ENCODE measurements at places on chromosomes 2 and 18.

DNA sequence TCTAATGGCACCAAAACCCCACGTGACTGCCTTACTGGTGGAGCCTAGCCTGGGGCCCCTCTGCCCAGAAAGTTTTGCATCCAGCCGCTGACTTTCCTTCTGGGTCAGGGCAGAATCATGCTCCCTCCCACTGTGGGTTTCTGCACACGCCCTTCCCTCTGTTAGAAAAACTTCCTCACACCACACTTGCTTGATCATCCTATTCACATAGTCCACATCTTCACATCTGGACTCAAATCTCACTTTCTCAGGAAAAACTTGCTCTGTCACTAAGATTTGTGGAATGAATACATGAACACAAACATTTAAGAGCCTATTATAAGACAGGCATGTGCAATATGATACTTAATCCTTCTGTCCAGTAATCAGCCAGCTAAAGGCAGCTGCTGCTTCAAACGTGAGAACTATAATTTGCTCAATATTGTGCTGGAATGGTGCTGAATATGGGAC is 274.7 kb downstream of the RND3 start:
- DNase-seq, result no peak

DNA sequence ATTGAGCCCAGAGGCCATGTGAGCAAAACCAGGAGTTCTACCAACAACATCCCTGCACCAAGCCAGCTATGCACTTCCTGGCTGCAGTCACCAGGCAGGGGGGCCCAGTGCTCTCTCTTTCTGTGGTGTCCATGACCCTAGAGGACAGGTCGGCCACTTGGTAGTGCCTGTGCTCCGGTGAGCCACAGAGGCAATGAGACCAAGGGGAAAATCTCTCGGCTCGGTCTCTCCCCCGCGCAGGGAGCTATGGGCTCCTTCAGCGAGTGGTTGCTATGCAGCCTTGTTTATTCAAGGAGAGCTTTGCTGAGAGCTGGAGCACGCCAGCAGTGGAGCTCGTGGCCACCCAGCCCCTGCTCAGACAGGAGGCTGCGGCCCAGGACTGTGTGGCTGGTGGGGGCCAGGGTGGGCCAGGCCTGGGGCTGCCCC is at the start of gene TOGARAM2:
Gene TOGARAM2 (plus strand): TSS at position 283 of the 426 bp plus-strand sequence. CDS start 13,537 bp downstream, outside the sequence.
- DNase-seq, result no peak

DNA sequence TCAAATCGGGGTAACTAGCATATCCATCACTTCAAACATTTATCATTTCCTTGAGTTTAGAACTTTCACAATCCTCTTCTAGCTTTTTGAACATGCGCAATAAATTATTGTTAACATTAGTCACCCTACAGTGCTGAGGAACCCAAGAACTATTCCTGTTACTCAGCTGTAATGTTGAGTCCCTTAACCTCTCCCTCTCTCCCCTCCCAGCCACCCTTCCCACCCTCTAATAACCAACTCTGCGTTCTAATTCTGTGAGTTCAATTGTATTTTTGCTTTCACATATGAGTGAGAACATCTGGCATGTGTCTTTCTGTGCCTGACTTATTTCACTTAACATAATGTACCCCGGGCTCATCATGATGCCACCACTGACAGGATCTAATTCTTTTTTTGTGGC is 78.6 kb upstream of the RANBP2 start:
- DNase-seq, result no peak

GRCh38 chr2:102159295-102159694 is 16.7 kb downstream of the IL1R1 start:
- no peak for DNase-seq

DNA sequence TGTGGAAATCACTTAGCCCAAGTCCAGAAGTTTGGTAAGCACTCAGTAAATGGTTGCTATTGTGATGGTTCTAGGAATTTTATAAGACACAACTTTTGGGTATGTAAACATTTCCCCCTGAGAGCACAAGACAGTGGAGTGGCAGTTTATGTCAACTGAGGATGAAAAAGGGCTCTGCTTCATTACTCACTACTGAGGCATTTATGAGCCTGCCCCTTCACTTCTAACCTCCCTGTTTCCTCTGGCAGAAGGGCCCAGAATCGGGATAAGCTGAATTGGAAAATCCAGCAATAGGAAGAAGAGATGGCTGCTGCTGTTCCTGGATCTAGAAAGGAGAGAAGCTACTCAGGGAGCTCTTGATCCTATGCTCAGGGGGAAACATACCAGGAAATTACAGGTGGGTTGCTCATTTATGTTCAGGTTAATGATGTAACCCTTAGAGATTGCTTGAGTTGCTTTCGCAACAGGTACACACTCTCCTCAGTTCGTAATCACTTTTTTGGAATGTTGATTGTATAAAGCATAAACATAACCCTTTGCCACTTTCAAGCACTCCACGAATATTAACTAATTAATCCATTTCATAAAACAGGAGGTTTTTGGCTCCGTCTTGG is 46.3 kb downstream of the ADCYAP1 start:
- no peak for DNase-seq

GRCh38 chr2:129713337-129713736 is 266.1 kb upstream of the RAB6C start:
- DNase-seq, result no peak

GRCh38 chr2:202450785-202451184 is 74.7 kb downstream of the BMPR2 start:
- DNase-seq, result no peak

DNA sequence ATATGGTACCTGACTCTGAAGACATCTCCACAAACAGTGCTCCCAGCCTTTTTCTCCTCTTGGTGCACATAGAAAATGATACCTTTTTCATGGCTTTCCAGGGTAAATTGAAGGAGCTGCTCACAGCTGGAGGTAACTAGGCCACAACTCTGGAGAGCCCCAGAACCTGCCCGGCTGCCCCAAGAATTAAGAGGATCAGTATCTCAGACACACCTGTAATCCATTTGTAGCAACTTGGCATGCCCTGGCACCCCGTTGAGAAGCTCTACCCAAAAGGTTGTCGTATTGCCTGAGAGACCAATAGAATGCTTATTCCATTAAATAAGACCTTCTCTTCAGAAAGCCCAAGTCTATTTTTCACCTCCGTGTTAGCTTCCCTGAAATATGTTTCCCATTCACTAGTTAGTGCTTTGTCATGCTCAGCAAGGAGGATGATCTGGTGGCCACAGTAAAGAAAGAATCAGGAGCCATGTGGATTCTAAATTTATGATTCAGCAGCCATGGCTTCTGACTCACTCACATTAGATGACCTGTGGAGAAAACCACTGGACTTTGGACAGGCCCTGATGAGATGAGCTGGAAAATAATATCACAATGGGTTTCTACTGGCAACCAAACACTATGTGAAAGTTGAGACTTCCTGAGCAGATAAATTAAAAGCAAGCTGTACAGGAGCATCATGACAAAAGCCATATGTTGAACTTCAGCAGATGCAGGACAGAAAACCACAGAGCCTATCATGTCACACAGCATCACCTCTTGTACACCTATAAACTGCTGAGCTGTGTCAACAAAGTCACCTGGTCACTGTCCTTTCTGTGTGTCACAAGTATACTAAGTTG is 253.3 kb upstream of the OSR1 start:
- DNase-seq, result no peak

DNA sequence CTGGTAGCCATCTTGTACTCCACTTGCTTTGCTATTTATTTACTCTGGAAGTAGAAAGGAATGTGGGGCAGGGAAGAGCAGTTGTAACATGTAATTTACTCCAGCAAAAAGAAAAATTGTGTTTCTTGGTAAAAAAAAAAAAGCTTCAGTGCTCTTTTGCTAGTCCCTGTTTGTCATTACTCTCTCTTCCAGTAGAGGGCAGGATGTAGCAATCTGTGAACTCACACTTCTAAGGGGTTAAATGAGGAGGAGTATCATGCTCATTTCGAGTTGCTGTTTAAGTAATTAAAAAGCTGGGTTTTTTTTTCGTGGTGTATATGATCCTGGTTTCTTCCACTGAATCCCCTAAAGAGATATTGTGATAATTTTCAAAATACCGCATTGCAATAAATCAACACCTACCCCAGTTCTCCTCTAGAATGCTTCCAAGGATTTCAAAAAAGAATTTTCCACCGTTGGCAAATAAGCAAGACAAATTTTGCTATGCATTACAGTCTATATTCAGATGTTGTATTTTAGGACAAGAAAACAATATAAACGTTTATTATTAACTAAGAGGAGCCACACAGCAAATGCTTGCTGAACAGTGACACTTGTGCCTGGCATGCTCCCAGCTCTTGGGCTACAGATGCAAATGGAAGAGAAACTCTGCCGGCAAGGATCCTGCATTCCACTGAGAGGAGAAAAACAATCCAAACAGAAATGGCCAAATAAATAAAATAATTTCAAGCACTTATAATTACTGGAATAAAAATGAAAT is 261.6 kb downstream of the ASXL3 start:
- DNase-seq, result no peak

GRCh38 chr2:1461507-1462390 is 48.5 kb downstream of the TPO start:
- DNase-seq, result no peak

- no peak for DNase-seq
These were observed 31.4 kb upstream of the CHN1 start for GRCh38 chr2:175036582-175037018.

DNA sequence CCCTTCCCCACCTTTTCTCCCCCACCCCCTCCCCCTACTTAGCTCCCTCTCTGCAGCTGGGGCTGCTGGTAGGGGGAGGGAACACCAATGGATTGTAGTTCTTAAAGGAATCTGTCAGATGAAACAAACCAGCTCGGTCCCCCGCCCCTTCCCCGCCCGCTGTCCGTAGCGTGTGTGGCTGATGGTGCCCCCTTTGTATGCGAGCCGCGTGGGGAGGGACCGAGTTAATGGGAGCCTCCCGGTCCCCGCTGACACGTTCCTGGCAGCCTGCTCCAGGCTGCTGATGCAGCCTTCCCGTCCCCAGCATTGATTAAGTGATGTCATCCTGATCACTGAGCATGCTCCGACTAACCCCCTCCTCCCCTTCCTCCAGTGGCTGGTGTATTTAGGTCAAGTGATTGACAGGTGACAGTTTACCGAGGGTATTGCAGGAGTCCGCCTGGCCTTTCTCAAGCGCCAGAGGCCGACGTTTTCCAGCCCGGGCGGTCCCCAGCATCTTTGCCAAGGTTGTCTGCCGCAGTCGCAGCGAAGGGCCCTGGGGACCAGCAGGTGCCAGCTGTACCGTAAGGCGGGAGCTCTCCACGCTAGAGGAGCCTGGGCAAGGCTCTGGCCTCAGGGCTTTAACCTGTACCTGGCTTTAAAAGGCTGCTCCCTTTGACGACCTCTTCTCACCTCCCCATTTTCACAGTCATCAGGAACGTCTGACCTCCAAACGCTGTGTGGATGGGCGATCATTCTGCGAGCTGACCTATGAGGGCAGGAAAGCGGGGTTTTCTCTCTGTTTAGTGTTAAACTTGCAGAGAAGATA is 1.8 kb downstream of the KIF5C start:
- peak; percentile 30 for DNase-seq

- no peak for DNase-seq
These were observed 188.6 kb downstream of the CD226 start for GRCh38 chr18:69759046-69759445.

- no peak for DNase-seq
These were observed 116.5 kb downstream of the CSRNP3 start for GRCh38 chr2:165586019-165586418.

GRCh38 chr2:15939556-15939853 is 845 bp upstream of the MYCN start:
- DNase-seq, result no peak

DNA sequence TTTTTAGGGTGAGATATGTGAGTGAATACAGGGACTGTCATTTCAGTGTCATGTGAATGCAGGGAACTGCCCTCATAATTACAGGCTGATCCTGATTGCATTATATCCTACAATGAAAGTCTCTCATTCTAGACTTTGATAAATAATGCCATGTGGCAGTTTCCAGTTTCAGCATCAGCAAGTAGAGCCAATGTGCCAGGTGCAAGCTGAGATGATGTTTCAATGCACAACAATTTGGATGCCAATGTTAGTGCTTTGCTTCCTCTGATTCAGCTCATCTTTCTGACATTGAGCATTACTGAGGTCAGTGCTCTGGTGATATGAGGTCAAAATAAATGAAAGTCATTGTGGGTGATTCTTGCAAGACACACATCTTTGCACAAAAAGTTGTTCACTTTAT is 63.7 kb upstream of the TFPI start:
- no peak for DNase-seq

DNA sequence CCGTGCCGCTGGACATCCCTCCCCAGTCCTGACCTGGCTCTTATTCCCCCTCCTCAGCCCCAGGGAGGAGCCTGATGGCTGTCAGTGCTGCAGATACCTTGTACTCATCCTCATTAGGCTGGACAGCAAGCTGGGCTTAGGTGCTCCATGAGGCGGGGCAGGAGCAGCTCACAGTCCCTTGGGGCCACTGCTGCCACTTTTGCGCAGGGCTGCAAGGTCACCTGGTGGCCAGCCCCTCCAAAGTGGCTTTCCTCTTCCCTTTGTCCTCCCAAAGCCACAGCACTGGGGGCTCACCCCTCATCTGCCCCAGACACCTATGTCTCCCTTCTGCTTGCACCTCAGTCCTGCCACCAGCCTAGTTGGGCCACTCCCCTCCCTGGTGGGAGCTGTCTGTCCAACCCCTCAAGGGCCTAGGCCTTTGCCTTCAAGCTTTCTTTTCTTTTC is 60.8 kb downstream of the FAM168B start:
- DNase-seq, result no peak

DNA sequence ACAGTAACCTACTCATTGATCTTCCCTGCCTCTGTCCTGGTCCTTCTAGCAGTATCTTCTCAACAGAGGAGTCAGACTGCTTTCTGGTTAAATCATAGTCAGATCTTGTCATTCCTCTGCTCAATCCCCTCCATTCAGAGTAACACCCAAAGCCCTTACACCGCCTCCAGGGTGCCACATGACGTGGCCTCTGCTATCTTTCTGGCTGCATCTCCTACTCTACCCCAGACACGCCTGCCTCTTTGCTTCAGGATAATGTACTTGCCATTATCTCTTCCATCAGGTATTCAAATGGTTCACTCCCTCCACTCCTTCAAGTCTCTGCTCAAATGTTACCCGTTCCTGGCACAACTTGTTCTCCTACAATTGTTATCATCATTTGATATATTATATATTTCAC is 36.3 kb upstream of the ACVR2A start:
- DNase-seq, result no peak

DNA sequence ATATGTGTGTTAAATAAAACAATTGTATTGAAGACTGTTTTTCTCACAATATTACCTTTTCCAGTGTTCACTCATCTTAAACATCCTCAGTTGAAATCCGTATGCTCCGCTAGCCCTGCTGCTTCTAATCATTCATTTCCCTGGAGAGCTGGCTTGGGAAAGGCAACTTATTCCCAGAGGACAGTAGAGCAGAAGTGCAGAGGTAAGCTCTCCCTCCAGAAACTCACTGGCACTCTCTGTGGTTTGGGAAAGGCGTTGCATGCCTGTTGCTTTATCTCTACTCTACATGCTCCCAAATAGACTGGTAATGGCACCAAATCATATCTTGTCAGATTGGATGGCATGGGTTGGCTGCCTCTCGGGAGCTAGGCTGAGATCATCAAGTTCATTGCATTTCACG is 117.1 kb upstream of the BOD1L2 start:
- no peak for DNase-seq

DNA sequence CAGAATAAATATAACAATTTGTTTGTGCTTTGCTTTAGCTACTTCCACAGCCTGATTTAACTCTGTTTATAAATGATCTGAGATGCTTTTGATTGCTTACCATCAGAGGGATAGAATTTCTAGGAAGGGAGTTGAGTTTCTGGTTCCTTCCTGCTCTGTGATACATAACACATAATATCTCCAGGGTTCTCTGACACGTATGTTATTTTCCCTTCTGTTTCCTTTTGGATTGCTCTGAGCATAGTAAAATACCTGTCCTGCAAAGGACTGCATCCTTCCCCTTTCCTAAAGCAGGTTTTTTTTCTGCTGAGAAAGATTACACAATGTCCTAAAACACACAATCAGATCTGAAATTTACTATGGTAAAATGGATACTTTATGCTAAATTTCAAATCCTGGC is 76.1 kb downstream of the CABYR start:
- no peak for DNase-seq

Data from stimulated activated CD4-positive, alpha-beta T cell treated with anti-CD3 and anti-CD28 coated beads, TNF-alpha, amount 100 ng/mL, for 48 hours (primary cell).